ENCODE measurements at places on chromosomes 16 and 17.

- DNase-seq, result no peak
Measured at GRCh38 chr17:74680213-74680612, 32.5 kb downstream of the CD300LF start.

DNA sequence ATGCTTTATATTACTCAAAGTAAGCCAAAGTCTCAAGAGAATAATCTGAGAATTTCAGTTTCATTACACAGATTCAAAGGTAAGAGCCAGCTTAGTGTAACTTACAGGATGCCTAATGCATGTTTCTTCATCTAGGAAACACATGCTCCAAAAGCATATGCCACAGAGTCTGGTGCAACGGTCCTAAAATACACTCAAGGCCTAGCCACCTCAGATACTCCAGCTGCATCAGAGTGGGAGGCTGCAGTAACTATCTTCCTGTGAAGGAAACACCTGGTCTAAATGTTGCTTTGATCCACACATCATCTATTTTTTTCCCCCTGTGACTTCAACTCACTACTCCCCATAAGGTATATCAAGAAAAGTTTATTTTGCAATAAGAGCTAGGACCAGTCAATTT lies 51.6 kb upstream of the CORO6 start:
- no peak for DNase-seq

DNA sequence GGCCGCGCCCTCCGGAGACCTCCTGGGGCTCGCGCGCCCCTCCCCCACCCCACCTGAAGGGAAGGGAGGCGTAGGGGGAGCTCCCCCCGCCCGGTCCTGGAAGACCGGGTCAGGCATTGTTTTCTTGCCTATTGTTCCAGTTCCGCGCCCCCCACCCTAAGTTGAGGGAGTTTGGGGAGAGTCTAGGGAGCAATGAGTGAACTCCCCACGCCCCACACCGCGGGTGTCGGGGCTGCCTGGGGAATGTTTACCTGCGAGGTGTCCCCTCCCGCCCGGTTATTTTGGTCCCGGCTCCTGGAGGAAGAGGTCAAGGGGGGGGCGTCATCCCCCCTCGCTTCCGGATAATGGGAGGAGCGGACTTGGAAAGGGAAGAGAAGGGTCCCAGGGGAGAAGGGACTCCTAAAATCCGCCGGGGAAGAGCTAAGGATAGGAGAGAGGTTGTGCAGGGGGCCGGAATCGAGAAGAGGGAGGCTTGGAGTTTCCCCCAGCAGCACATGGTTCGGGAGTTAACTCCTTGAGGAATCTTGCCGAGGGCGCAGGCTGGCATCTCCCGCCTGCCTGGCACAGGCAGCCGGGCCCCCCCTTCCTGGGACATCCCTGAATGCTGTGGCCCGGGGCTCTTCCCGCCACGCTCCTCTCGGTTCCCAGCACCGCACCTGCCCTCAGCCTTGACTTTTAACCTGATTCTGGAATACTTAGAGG lies 881 bp downstream of the MLLT6 start:
- peak; percentile 78 for DNase-seq

DNA sequence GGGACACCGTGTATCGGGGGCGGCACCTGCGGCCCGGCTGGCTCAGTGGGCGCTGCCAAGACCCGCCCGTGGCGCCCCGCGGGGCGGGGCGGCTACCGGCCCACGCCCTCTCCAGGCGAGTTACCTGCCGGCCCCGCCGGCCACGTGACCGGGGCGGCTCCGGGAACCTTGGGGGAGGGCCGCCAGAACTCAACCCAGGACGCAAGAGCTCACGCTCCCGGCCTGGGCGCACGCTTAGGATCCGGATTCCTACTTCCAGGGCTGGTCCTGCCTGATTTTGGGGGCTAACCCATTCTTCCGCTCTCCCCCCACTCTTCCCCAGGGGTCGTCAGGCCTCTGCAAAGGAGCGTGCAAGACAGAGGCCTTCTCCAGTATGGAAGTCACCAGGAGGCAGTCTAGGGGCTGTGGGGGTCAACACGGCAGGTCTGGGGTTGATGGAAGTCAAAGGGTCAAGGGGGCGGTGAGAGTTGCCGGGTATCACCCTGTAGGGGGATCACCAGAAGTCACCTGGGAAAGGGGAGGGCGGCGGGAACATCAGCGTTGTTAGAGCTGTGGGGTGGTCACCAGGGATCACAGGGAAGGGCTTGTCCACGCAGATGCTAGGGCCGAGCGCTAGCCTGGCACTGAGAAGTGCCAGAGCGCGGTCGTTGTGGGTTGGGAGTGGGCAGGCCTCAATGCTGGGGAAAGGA lies 354 bp upstream of the ESRP2 start:
- DNase-seq, result peak; percentile 54

DNA sequence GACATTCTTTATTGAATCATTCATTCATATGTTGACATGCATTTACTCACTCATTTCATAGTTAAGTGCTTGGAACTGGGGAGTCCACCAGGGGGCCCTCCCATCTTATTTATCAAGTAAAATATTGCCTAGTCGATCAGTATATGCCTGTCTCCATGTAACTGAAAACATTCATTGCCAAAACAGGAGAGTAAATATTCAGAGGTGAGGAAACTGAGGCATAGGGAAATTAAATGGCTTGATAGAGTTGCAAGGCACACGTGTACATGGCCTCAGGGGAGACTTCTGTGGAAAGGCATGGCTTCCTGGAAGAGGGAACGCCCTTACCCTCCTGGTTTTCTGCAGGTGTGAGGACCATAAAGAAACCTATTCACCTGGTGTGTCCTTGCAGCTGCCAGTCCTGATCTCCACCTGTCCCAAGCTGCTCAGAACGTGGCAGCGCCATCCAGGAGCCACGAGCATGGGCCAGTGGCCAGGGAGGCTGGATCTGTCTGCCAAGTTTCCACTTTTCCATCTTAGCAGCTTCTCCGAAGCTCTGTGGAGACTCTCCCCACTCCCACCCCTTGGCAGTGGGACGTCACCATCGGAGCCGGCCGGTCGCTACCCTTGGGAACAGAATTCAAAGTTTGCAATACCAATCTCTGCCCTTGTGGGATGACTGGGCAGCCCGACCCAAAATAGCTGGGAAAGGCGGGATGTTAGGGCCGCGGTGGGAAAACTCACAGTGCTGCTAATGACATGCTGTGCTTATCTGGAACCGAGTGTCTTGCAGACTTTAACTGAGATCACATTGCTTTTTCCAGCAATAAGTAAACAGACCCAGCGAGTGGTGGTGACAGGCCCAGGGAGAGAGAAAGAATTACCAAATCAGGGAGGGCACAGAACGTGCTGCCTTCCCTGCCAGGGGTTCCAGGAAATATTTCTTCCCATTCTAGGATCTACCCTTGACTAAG lies 4.1 kb upstream of the C1QTNF1 start:
- DNase-seq, result peak; percentile 62

Measured in NCI-H1417 (cell line).